Activated CD4-positive, alpha-beta T cell treated with anti-CD3 and anti-CD28 coated beads, Interleukin-2, amount 10 ng/mL, durations not matched to agents 7 days and 5 days (primary cell): ENCODE measurements at places on chromosomes 7 and 10.

- DNase-seq, result no peak
These were observed 517.4 kb upstream of the ZMIZ1 start for GRCh38 chr10:78551184-78552005.

DNA sequence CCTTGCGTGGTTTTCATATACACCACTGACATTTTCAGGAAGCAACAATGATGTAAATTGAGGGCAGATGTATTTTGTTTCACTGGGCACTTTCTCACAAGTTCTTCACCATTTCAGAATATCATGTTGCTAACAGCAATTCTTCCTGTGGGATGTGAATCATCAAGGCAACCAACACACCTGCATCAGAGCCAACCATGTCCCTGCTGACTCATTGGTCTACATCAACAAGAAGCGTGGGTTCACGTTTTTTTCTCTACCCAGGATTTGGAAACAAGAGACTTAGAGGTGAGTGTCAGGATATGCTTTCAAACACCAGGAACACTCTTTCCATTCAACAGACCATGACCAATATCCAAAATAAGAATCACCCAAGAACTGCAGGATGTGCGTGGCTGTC is 203.9 kb downstream of the TEX36 start:
- no peak for DNase-seq

DNA sequence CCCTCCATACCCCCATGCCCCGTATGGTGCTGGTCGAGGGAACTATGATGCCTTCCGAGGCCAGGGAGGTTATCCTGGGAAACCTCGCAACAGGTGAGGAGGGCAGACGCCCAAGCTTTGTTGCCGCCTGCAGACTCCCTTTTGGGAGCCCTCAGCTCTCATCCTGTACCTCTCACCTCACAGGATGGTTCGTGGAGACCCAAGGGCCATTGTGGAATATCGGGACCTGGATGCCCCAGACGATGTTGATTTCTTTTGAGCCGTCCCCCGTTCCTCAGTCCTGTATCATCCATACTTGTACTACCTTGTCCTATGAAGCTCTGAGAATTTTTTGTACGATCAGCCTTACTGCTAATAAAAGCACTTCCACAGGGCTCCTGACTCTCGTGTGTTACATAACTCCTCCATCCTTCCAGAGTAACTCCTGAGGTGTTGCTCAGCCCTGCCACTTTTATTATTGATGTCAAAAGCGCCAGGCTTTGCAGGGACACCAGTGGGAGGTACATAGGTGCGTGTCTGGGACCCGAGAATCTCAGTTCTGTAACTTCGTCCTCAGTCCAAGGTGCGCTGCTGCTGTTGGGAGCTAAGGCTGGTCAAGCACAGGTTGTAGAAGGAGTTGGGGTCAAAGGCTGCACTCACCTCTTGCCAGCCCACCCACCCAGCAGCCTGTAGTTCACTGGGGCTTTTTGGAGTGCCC is 1.1 kb downstream of the UFSP1 start:
- no peak for DNase-seq

- DNase-seq, result no peak
These were observed 4.1 kb downstream of the RAPGEF5 start for GRCh38 chr7:22352887-22353286.

DNA sequence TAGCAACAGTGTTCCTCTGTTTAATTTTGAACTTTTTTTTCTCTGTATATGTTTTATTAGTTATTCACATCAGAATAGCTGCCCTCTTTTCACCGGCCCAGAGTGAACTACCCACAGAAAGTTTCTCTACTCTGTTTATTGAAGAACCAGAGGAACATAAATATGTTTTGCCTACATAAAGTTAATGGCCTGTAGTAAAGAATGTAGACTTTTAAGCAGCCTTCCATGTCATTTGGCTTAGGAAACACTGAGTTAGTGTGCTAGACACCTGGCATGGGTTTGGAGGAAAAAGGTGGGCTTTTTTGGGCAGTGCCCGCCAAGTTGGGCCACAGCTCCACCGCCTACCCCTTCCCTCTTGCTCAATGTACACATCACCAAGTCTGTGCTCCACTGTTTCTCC is 8.9 kb upstream of the MEST start:
- DNase-seq, result no peak

DNA sequence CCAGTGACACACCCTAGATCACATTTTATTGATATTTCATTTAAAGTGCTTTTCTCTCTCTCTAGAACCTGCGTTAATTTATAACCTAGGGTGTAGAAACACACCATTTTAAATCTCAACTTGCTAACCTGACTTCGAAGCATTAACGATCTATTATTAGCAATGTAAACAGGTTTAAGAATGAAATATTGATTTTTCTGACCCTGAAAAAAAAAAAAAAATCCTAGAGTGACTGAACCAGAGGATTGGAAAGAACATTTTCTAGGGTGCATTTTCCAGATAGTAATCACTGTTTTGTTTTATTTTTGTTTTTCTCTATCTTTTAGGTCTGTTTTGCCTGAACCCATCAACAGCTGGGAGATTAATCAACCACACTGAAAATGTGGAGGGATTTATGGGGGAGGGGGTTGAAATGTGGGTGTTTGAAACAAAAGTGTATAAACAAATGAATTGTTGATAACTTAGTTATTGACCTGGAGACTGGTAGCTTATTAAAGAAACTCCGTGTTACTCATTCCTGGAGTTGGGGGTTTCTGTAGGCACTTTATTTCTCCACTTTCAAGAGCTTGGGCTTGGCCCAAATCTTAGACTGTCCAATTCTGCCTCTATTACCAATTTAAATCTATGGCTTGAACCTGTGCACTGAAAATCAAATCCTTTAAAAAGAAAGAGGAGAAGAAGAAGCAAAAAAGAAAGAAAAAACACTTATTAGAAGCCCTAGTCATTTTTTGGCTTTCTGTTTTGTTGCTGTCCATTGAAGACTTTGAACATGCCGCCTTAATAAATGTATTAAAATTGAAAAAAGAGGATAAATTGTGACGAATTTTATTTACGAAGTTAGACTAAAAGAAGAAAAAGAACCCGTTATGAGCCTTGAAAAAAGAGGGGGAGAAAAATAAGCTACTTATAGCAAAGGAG is 2.8 kb downstream of the HOXA2 start:
- DNase-seq, result no peak

- DNase-seq, result no peak
These were observed 1544.1 kb downstream of the REEP3 start for GRCh38 chr10:65065278-65065677.

- DNase-seq, result no peak
These were observed 252.9 kb downstream of the MAD1L1 start for GRCh38 chr7:1979591-1980560.

- peak; percentile 16 for DNase-seq
These were observed 34.3 kb upstream of the PTF1A start for GRCh38 chr10:23157691-23158369.

- no peak for DNase-seq
These were observed 19.8 kb downstream of the ADAMTS14 start for GRCh38 chr10:70692043-70692603.

- DNase-seq, result no peak
These were observed 40.1 kb downstream of the RBM28 start for GRCh38 chr7:128303643-128304042.

DNA sequence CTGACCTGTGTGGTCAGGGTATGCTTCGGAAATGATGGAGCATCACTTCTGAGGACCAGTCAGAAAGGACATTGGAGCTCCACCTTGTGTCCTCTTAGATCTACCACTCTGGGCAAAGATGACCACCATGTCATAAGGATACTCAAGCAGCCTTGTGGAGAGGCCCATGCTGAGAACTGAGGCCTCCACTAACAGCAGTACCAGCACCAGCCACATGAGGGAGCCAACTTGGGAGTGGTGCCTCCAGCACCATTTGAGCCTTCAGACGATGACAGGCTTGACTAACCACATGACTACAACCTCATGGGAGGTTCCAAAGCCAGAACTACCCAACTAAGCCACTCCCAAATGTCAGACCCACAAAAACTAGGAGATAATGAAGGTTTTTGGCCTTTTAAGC is 116.0 kb downstream of the NPTX2 start:
- DNase-seq, result peak; percentile 53

DNA sequence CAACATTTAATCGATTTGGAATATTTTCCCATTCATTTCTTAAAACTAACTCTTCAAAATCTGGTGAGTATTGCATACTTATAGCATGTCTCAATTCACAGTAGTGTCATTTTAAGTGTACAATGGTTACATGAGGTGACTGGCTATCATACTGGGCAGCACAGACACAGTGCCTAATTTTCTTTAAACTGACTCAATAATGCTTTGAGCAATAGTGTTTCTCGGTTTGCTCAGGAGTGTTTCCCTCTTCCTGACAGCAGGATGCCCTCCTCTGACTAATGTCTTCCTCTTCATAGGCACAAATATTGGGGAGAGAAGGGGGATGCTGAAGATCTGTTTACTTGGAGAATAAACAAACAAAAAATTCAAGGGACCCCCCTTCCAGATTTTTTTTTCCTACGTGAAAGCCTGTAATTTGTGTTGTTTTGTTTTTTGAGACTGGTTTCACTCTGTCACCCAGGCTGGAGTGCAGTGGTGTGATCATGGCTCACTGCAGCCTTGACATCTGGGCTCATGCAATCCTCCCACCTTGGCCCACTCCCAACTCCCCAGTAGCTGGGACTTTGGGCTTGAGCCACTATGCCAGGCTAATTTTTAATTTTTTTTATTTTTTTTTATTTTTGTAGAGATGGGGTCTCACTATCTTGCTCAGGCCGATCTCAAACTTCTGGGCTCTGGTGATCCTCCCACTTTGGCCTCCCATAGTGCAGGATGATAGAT is 2.2 kb downstream of the MRC1 start:
- no peak for DNase-seq

- DNase-seq, result peak; percentile 40
These were observed 22.2 kb downstream of the SLC37A3 start for GRCh38 chr7:140375892-140376730.

DNA sequence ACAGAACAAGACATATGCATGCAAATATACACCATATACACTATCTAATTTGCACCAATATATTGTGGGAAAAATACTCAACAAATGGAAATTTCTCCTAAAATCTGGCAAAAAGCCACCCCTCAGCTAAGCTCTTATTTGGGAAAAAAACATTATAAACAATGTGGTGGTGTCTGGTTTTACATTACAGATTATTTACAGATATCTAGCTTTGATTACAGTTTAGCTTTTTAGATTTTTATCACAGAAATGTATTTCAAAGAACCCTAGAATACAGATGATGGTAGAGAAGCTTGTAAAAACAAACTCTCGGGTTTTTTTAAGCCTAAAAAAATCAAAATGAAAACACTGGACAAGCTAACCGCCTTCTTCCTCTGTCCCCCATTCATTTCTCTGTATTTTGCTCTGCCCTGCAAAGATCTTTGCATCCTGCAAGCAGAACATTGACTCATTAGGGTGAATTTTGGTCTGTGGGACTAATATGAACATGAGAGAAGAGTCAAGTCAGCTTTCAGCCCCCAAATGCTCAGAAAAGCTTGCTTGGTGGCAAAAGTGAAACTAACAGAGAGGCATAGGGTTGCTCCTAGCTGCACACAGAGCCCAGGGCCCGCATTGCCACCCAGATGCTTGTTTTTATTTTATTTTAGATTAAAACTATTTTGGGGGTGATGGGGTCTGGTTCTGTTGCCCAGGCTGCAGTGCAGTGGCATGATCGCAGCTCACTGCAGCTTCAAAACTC is 88.8 kb upstream of the LYZL1 start:
- no peak for DNase-seq

GRCh38 chr7:120054376-120055100 is 218.4 kb upstream of the KCND2 start:
- DNase-seq, result no peak
